ENCODE measurements at places on chromosomes 2 and 18. TPM values are rescaled to one million over a fixed set of nuclear protein-coding genes. Genes with fewer than 3 reads are reported as not detected.

GRCh38 chr2:241607162-241607885 is 29.6 kb downstream of the THAP4 start:
- no peak for DNase-seq
- H3K4me3 ChIP-seq: no peak overlapping the region
- no peaks in the 10 kb centered on the region for H3K27me3 ChIP-seq
- H3K4me1 ChIP-seq: peaks cover 31% of the 10 kb centered on the region
- no peak overlapping the region for H3K27ac ChIP-seq

- H3K27me3 ChIP-seq: no peaks in the 10 kb centered on the region
- no peak for DNase-seq
- H3K27ac ChIP-seq: no peak overlapping the region
These were observed 339.8 kb downstream of the NYAP2 start for GRCh38 chr2:225739328-225739727.

GRCh38 chr18:45526114-45526841 is 89.0 kb upstream of the SLC14A2 start:
- H3K4me3 ChIP-seq: no peak overlapping the region
- H3K4me1 ChIP-seq: peaks cover 12% of the 10 kb centered on the region
- H3K27ac ChIP-seq: peak overlapping the region; percentile 0
- H3K36me3 ChIP-seq: no peaks in the 10 kb centered on the region
- no peaks in the 10 kb centered on the region for H3K27me3 ChIP-seq

- no peaks in the 10 kb centered on the region for H3K27me3 ChIP-seq
- DNase-seq: no peak
- no peak overlapping the region for H3K27ac ChIP-seq
- H3K4me1 ChIP-seq: peaks cover 11% of the 10 kb centered on the region
- no peaks in the 10 kb centered on the region for H3K36me3 ChIP-seq
These were observed 81.7 kb downstream of the EPC2 start for GRCh38 chr2:148726228-148726627.

DNA sequence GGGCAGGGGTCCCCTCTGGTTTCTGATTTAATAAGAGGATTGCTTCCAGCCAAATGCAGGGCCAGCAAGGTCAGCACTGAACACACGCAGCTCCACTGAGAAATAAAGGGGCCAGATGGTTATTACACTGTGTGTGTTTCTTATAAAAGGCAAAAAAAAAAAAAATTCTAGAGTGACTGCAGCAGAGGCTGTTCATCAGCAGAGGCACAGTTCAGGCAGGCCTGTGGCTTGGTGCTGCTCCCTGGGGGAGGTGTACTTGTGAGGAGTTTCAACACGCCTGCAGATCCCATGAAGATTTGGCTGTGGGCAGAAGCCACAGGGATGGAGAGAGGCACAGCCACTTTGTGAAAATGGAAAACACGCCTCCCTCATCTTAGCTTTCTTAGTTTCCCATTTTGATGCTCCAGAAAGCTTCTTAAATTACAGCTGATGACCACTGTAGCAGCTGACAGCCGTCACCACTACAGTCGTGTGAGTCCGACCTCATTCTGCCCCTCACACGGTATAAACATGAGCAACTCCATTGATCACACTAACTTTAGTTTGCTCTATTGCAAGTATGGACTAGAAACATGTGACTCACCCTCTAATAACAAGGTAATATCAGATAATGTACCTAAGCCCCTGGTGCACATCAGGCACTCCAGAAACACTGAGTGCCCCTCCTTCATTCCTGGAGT is 726.5 kb upstream of the RAB6C start:
- H3K27ac ChIP-seq: no peak overlapping the region
- DNase-seq: no peak
- peaks cover 17% of the 10 kb centered on the region for H3K4me1 ChIP-seq
- no peaks in the 10 kb centered on the region for H3K36me3 ChIP-seq
- no peaks in the 10 kb centered on the region for H3K27me3 ChIP-seq

DNA sequence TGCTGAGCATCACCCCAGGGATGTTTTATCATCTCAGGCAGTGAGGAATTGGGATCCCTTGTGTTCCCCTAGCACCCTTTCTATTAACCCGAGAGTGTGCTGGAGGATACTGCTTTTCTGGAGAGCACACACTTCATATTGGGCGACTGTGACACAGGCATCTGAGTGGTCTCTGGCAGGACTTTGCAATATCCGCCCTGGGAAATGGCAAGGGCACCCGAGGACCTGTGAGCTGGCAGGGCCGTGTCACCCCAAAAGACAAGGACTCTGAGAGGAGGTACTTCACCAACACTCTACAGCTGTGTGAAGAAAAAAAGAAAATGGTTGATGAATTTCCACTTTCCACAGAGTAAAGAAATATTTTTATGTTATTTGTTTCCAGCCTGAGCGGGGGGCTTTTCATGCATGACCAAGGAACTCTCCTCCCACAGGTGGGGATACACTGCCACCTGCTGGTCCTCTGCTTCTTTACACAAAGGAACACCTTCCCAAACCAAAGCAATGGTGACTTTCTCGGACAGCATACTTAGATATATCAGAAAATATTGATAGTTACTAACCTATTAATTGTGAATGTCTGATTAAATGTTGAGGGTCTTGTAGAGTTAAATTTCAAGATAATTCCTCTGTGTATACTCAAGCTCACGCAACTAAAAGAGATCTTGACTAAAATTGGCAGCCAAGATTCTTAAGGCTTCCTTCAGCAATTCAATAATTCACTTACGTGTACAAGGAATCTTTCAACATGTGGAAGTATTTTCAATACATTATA is 45.9 kb upstream of the REG3G start:
- H3K36me3 ChIP-seq: no peaks in the 10 kb centered on the region
- no peak overlapping the region for H3K4me3 ChIP-seq
- no peaks in the 10 kb centered on the region for H3K4me1 ChIP-seq
- no peak for DNase-seq

GRCh38 chr2:158460632-158461297 is 4.0 kb downstream of the PKP4 start:
- peaks cover 44% of the 10 kb centered on the region for H3K4me1 ChIP-seq
- no peak overlapping the region for H3K27ac ChIP-seq
- H3K36me3 ChIP-seq: no peaks in the 10 kb centered on the region

- no peak overlapping the region for H3K4me3 ChIP-seq
- no peaks in the 10 kb centered on the region for H3K36me3 ChIP-seq
- no peaks in the 10 kb centered on the region for H3K27me3 ChIP-seq
- DNase-seq: no peak
These were observed 23.4 kb downstream of the NEMP2 start for GRCh38 chr2:190511104-190511503.

DNA sequence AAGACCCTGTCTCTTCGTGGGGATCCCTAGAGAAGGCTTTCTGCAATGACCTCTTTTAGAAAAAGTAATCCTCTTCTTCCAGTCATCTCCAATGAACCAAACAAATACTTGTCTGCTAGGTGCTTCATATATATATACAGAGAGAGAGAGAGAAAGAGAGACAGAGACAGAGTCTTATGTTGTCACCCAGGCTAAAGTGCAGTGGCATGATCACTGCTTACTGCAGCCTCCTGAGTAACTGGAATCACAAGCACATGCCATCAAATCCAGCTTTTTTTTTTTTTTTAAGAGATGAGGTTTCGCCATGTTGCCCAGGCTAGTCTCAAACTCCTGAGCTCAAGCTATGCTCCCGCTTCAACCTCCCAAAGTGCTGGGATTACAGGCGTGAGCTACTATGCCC is 18.6 kb upstream of the PKDCC start:
- H3K4me3 ChIP-seq: no peak overlapping the region
- no peak overlapping the region for H3K27ac ChIP-seq
- no peaks in the 10 kb centered on the region for H3K36me3 ChIP-seq
- H3K4me1 ChIP-seq: peaks cover 14% of the 10 kb centered on the region

GRCh38 chr2:62439425-62439824 is 66.6 kb downstream of the TMEM17 start:
- no peak for DNase-seq
- no peaks in the 10 kb centered on the region for H3K27me3 ChIP-seq
- H3K4me1 ChIP-seq: no peaks in the 10 kb centered on the region

DNA sequence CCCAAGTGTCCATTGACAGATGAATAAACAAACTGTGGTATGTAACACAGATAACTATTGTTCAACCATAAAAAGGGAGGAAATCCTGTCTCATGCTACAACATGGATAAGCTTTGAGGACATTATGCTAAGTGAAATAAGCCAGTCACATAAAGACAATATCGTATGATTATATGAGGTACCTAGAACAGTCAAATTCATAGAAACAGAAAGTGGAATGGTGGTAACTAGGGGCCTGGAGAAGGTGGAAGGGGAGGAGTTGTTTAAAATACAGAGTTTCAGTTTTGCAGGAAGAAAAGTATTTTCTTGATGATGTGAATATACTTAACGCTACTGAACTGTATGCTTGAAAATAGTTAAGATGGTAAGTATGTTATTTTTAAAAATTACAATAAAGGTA is 304.6 kb upstream of the CXCR4 start:
- no peak overlapping the region for H3K4me3 ChIP-seq
- no peaks in the 10 kb centered on the region for H3K27me3 ChIP-seq
- no peak overlapping the region for H3K27ac ChIP-seq
- no peak for DNase-seq
- peaks cover 6% of the 10 kb centered on the region for H3K4me1 ChIP-seq

GRCh38 chr2:9538000-9538507 is 17.6 kb downstream of the ADAM17 start:
- no peak for DNase-seq
- peaks cover 22% of the 10 kb centered on the region for H3K4me1 ChIP-seq
- H3K27me3 ChIP-seq: no peaks in the 10 kb centered on the region
- no peak overlapping the region for H3K27ac ChIP-seq
- H3K4me3 ChIP-seq: no peak overlapping the region
- H3K36me3 ChIP-seq: no peaks in the 10 kb centered on the region

DNA sequence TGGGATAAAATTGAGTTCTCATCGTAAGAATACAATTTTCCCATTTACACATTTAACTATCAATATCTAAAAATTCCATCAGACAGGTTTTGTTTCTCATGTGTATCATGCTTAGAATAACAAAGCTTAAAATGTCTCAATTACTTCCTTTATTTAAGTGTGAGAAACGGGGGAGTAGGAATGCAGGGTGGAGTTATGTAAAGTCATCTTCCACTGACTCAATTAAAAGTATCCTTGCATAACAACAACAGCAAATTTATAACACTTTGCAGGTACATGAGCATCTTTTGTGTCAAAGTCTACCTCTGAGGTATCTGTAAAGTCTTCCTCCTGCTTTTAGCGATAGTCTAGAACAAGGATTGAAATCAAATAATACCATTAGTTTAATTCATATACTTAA is 327.1 kb downstream of the EPHA4 start:
- no peaks in the 10 kb centered on the region for H3K27me3 ChIP-seq
- no peak for DNase-seq
- no peak overlapping the region for H3K27ac ChIP-seq
- no peaks in the 10 kb centered on the region for H3K36me3 ChIP-seq

DNA sequence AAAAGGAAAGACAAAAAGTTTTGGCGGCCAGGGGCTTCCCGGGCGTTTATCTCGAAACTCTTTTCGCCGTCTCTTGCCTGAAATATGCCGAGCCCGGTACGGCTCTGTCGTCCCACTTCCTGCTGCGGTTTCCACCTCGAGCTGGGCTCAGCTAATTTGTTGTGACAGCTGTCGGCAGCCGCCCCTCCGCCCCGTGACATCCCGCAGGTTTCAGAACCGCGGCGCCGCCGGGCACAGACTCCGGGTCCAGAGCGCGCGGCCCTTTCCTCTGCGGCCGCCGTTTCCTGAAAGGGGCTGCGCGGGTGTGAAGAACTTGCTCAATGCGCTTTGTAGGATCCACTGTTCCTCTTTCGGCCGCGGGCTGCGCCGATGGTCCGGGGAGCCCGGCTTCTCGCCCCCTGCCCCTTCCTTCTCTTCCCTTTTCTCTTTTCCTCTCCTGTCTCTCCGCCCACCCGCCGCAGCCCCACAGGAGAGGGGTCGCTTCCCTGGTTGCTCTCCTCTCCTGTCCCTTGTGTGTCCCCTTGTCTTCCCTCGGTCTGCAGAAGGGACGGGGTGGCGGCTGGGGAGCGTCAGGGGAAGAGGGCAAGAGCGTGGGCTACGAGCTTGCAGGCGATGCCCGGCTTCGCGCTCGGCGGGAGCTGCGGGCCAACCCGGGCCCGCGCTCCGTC is 648 bp downstream of the ARID5A start:
- peak overlapping the region; percentile 98 for H3K27ac ChIP-seq
- no peaks in the 10 kb centered on the region for H3K36me3 ChIP-seq
- peaks cover 91% of the 10 kb centered on the region for H3K4me1 ChIP-seq
- peak overlapping the region; percentile 93 for H3K4me3 ChIP-seq
- peak; percentile 87 for DNase-seq
- no peaks in the 10 kb centered on the region for H3K27me3 ChIP-seq

DNA sequence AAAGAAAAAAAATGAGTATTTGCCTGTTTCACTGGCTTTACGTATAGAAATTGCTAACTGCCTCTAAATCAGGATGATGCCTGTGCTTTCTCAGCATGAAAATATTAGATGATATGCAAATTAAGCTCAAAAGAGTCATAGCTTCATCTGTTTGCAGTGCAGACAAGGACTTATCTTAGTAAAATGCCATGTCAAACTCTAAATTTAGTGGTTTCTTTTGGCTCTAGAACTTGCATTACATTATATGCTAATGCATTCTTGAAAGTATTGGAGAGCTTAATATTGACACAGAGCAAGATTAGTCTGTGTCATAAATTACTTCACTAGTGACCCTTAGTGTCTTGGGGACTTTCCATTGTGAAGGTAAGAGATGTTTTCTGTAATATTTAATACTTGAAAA is 1109.1 kb upstream of the NRXN1 start:
- no peak overlapping the region for H3K4me3 ChIP-seq
- H3K36me3 ChIP-seq: no peaks in the 10 kb centered on the region
- no peaks in the 10 kb centered on the region for H3K27me3 ChIP-seq
- no peak overlapping the region for H3K27ac ChIP-seq
- DNase-seq: no peak
- H3K4me1 ChIP-seq: no peaks in the 10 kb centered on the region

KRTCAP3 gene
- 3.9 TPM for total RNA-seq

REG3A gene
- total RNA-seq: not detected

RGPD3 gene
- total RNA-seq: 0.25 TPM

COL6A3 gene
- 315 TPM for total RNA-seq

PCARE gene
- total RNA-seq: not detected

PROC gene
- not detected for total RNA-seq

CD207 gene
- total RNA-seq: 2.5 TPM
